ENCODE measurements at places on chromosomes 4 and X.

- DNase-seq, result no peak
Measured at GRCh38 chrX:45208121-45208856, 7.6 kb upstream of the DIPK2B start.

DNA sequence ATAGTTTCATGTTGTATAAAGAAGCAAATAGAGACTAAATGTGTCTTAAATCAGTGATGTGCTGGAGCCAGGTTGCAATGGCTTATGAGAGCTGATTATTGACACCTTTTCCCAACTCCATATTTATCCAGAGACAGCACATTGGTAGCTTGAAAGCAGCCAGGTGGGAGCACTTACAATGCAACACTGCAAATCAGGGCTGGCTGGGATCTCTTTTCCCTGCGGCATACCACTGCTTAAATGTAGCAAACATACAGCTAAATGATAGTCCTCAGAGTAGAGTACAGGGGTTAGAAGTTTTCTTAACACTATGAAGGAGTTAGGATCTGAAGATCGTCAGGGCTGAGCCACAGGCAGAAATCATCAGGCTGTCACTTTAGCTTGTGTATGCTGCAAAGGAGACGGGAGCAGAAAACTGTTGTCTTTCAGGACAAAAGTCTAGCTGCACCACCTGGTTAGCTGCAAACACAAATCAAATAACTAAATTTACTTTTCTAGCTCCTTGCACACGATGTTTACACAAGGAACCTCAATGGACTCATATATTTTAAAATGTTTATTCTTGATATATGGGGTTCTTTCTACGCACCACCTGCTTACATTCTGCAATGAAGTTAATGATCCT lies 527.3 kb downstream of the TLL1 start:
- DNase-seq, result no peak

DNA sequence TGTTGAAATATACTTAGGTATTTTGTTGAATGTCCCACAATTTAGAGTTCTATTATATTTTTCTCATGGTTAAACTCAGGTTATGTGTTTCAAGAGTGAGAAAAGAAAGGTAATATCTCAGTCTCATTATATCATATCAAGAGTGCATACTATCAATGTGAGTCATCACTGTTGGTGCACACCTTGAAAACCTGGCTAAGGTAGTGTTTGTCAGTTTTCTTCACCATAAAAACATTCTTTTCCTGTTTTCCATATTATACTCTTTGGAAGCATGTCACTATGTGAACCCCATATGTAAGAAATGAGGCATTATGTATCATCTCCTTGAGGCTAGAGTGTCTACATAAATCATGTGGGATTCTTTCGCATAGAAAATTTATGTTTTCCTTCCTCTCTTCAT lies 307.6 kb upstream of the CTSO start:
- DNase-seq, result no peak

DNA sequence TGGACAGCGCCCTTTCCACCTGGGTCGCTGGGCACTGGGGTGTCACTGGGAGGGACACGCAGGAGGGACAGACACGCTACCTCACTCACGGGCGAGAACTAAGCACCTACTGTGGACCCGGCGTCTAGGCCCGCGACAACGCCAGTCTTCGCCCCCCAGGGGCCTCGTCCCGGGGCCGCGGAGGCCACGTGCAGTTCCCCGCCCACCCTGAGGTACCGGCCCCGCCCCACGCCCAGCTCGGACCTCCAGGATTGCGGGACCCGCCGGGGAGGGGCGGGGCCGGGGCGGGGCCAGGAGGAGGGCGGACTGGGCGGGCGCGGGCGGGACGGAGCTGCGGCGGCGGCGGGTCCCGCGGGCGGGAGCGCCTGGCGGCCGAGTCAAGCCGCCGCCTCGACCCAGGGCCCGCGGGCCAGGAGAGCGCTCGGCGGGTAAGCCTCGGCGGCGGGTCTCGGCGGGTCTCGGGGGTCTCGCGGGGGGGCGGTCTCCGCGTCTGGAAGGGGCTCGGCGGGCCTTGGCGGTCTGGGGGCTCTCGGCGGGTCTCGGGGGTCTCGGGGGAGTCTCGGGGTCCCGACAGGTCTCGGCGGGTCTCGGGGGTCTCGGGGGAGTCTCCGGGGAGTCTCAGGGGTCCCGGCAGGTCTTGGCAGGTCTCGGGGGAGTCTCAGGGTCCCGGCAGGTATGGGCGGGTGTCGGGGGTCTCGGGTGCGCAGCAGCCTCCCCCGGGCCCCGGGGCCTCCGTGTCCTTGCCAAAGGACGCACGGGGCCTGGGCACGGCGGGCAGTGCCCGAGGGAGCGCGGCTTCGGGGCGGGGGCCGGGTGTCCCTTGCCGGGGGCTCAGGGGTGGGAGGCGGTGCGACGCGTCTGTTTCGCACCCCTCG lies at the start of gene SH3BP2:
SH3BP2 (plus strand) TSS at position 375 of the 875 bp plus-strand sequence. CDS start 27,533 bp downstream, outside the sequence.
- peak; percentile 73 for DNase-seq

- DNase-seq, result no peak
Measured at GRCh38 chr4:31682796-31683195, 962.6 kb downstream of the PCDH7 start.

- DNase-seq, result no peak
Measured at GRCh38 chrX:121256647-121257046, 209.2 kb downstream of the GLUD2 start.

DNA sequence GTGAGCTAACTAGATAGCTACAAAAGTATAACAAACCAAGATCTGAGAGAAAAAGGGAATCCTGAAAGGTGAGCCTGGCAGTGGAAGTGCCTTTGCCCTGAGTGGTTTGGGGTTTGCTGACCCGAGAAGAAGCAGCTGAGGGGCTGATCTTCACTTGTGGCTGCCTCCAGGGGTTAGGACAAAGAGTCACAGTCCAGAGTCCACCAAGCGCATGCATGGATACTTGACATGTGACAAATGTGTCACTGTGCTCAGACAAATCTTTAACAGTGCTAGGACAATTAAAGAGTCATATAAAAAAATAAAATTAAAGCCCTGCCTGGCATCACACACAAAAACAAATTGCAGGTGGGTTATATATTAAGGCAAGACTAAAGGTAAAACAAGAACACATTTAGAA lies 26.4 kb downstream of the HMGB3 start:
- DNase-seq, result no peak

DNA sequence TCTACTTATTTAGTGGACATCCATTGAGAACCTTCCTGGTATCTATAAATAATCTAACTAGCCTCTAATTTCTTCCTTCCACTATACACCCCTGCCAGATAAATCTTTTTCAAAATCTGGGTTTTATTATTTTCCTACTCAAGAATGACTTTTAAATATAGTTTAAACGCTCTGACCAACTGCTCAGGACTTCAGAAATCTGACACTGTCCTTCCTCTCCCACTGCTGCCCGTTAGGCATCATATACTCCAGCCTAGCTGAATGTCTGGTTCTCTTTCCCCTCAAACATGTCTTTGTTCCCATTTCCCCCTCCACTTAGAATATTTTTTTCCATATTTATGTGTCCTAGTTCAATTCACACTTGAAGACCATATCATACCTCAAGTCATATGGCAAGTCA lies 35.2 kb upstream of the CBLL2 start:
- DNase-seq, result no peak

DNA sequence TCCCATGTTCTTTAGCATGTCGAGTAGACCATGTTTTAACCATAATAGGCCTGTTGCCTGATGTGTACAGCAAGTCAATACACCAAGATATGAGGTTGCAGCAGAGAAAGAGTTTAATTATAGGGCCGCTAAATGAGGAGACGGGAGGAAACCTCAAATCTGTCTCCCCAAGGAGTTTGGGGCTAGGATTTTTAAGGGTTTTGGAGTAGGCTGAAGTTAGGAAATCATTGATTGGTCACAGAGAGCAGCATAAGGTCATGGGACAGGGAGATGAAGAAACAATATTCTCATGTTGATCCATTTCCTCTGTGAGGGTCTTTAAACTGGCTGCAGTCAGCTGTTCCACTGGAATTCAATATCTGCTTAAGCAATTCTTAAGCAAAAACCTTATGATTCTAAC lies 160.2 kb upstream of the GALNT7 start:
- DNase-seq, result no peak

- DNase-seq, result no peak
Measured at GRCh38 chr4:87807402-87807801, 8.0 kb downstream of the IBSP start.

- no peak for DNase-seq
Measured at GRCh38 chr4:68369142-68369805, 19.4 kb upstream of the YTHDC1 start.

- DNase-seq, result no peak
Measured at GRCh38 chr4:185809533-185810071, 2.4 kb downstream of the SORBS2 start.

DNA sequence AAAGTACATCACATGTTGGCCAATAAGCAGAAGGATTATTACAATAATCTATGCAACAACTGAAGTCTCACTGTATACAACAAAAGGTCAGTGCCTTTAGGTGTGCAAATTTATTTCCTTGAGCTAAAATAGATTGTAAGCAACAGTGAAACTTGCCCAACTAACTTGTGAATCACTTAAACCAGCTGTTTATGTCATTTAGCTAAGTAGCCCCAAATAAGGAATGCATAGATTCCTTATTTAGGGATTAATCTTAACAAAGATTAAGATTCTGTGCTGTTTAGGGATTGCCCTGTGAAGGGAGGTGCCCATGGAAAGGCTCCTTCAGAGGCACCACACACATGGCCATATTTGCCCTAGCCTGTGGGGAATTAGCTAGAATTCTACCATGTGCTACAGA lies 168.6 kb downstream of the MAML3 start:
- DNase-seq, result no peak

DNA sequence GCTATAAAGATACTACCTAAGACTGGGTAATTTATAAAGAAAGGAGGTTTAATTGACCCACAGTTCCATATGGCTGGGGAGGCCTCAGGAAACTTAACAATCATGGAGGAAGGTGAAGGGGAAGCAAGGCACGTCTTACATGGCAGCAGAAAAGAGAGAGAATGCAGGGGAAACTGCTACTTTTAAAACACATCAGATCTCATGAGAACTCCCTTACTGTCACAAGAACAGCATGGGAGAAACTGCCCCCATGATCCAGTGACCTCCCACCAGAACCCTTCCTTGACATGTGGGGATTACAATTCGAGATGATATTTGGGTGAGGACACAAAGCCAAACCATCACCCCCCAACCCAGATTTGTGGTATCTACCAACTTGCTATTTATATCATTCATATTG lies 13.9 kb downstream of the TEX13C start:
- DNase-seq, result no peak

DNA sequence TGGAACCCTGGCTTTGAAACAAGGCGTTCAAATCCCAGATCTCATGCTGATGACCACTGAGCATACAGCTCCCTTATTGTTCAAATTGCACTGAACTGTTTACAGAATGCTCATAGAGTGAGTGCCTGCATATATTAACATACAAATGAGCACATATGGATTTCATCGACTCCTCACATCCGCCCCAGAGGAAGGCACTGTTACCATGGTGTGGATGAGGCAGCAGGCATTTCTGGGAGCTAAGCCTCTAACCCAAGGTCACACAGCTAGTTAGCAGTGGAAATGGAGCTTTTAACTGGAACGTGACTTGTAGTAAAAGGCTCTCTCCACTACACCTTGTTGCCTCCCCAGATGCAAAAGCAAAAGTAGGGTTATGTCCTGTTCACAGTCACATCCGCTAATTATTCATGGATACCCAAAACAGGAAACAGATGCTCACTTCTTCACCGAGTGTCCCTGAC lies 289.7 kb downstream of the STK32B start:
- DNase-seq, result no peak

DNA sequence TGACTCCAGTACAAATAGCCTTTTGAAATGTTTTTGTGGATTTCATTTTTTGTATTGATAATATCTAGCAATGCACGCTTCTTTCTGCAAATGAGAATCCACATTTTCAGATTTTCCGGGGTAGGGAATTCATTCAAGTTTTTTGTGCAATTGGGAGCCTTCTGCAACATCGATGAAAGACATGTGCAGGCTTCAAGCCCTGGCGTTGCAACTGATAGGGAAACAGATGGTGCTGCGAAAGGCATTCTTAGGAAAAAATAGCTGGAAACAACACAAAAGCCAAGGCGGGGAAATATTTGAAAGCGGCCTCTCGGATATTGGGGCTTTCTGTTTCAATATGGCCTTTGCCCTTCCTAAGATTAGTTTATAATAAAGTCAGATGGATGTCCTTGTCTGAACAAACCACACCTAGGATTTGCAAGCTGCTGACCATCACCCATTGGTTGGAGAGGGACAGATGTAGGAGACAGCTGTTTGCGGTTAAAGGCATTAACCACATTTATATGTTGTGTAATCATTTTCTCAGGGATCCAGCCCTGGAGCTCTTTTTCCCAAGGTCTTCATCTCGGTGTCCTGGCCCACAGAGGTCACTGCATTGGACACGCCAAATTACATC lies 136.5 kb downstream of the PRKX start:
- DNase-seq, result no peak

DNA sequence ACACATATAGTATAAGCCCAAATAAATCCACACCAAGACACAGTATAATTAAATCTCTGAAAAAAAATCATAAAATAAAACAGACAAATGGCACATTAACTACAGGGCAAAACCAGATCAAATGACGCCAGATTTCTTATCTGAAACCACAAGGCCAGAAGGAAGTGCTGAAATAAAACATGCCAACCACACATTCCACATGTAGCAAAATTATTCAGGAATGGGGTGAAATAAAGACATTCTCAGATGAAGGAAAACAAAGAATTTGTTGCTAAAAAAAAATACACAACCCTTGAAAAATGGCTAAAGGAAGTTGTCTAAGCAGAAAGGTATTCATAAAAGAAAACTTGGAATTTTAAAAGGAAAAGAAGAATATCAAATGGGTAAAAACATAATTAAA lies 4.5 kb upstream of the DCAF12L1 start:
- no peak for DNase-seq

DNA sequence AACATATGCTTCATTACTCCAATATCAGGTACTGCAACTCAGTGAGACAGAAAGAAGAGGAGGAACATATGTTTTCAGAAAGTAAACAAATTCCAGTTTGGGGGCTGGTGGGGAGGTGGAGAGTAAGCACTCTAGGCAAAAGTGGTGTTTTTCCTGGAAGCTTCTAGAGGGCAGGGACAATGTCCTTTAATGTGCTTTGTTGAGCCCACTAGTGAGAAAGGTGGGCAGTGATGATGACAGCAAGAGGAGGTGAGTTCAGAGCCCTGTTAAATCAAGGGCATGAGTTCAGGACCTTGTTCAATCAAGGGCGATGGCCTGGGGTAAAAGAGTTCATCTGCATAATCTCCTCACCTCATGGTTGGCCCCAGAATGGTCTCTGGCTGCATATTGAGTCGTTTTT lies 38.4 kb downstream of the GPC3 start:
- no peak for DNase-seq

DNA sequence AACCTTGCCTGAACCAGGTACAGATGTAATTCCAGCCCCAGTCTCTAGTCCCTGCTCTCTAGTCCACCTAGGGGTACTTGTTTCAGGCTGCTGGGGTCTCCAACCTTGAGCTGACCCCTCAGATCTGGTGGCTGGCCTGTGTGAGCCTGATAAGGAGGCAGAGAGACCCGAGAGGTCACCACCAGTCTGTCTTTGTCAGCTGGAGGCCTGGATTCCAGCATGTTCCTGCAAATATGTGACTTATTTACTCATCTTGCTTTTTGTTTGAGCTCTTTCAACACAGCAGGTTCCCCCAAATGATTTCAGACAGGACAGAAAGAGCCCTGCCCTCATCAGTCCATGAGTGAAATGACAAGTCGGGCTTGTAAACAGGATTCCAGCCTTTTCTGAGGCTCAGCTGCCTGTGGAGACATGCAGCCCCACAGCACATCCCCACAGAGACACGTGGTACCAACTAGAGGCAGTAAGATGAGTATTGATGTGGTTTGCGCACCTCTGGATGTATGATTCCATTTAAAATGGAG lies 37.5 kb upstream of the STK26 start:
- DNase-seq, result no peak

- DNase-seq, result no peak
Measured at GRCh38 chr4:4843635-4844291, 15.7 kb upstream of the MSX1 start.

Data from GM06990 (cell line).